Mesenteric fat pad (tissue), 1 donor: ENCODE measurements at places on chromosomes 5 and 9. TPM values are rescaled to one million over a fixed set of nuclear protein-coding genes. Genes with fewer than 3 reads are reported as not detected.

Gene EFNA5
- total RNA-seq: 9.2 TPM

Gene MEGF10
- total RNA-seq: 0.58 TPM

Gene PTPRD
- 18.0 TPM for total RNA-seq

Gene PCDHB7
- 1.6 TPM for total RNA-seq

Gene EIF4E1B
- total RNA-seq: not detected

Gene PKN3
- total RNA-seq: 14.7 TPM

Gene SH3RF2
- 1.6 TPM for total RNA-seq

Gene SIT1
- 1.3 TPM for total RNA-seq

Gene INSL6
- total RNA-seq: not detected
